ENCODE measurements at places on chromosomes 12 and 14. TPM values are rescaled to one million over a fixed set of nuclear protein-coding genes. Genes with fewer than 3 reads are reported as not detected.

Gene POTEG
- total RNA-seq = not detected

Gene FOXN4
- total RNA-seq = 0.45 TPM

Gene GMPR2
- 31.0 TPM for total RNA-seq

Gene TPPP2
- total RNA-seq = not detected

Gene LLPH
- 6.3 TPM for total RNA-seq

Gene NOS1
- total RNA-seq = 3.8 TPM

Gene IRF2BPL
- total RNA-seq = 28.5 TPM

Gene RERGL
- total RNA-seq = 0.91 TPM

Gene OR4E2
- not detected for total RNA-seq

Gene ANO4
- total RNA-seq = 44.3 TPM

Gene FAM181A
- total RNA-seq = 2.4 TPM

Gene FAM90A1
- 0.09 TPM for total RNA-seq

Gene OR6C2
- total RNA-seq = not detected

Gene DEPDC4
- total RNA-seq = 2.8 TPM

Gene EDDM3A
- total RNA-seq = not detected

Gene PPP1R1A
- total RNA-seq = 12.8 TPM

Gene KCNC2
- 20.2 TPM for total RNA-seq

Gene CEP290
- total RNA-seq = 64.7 TPM

Gene RIC8B
- 38.2 TPM for total RNA-seq

Gene KRT3
- not detected for total RNA-seq

Gene GDF3
- total RNA-seq = not detected

Gene FLVCR2
- total RNA-seq = 6.4 TPM

Gene REM2
- total RNA-seq = 4.0 TPM

Gene AQP5
- 0.82 TPM for total RNA-seq

Gene FGF23
- total RNA-seq = not detected

Gene CMA1
- total RNA-seq = not detected

Gene LUM
- total RNA-seq = 57.6 TPM

Gene LMNTD1
- total RNA-seq = 1.1 TPM

Gene NUP37
- 10.7 TPM for total RNA-seq

Gene FBLN5
- total RNA-seq = 6.1 TPM

Gene PTGER2
- total RNA-seq = 0.45 TPM

Gene SIX6
- total RNA-seq = not detected

Gene RIPK3
- 1.2 TPM for total RNA-seq

Data from cerebellum (tissue), 4 donors.